ENCODE measurements at places on chromosomes 2 and 18.

- DNase-seq, result no peak
Measured at GRCh38 chr18:26307161-26307773, 81.0 kb downstream of the TAF4B start.

DNA sequence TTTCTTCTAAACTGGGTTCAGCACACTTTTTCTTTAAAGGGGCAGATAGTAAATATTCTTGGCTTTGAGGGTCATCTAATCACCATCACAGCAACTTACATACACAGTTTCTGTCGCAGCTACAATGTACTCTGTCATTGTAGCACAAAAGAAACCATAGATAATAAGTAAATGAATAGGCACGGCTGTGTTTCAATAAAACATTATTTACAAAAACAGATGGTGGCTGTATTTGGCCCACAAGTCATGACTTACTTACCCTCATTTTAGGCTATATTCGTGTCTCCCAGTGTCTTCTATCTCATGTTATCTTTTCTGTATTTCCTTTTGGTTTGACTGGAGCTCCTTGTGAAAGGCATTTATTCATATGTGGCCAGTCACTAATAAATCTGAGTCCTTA is 168.3 kb downstream of the MAP2 start:
- DNase-seq, result no peak

GRCh38 chr2:63544017-63544627 is 44.2 kb downstream of the WDPCP start:
- DNase-seq, result no peak

GRCh38 chr2:30721241-30721640 is 86.0 kb downstream of the CAPN13 start:
- DNase-seq, result no peak

DNA sequence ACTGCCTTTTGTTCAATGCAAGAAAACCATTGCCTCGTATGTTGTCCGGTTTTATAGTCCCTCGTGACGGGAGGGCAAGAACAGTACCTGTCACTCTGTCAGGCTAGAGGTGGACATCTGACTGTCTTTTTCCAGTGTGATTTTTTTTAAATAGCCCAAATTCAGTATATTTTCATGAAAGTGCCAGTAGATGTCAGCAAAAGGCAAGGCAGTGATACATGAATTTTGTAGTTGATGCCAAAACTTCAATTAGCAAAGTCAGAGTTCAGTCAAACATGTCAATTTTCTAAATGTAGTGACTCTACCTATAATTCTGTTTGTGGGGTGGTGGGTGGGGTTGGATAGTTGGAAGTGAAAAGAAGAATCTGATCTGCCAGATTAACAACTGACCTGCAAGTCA is 296.0 kb upstream of the MC4R start:
- no peak for DNase-seq
